ENCODE measurements at places on chromosomes 3 and 15.

GRCh38 chr3:39109086-39109485 lies 1.6 kb downstream of the TTC21A start:
- DNase-seq, result no peak

DNA sequence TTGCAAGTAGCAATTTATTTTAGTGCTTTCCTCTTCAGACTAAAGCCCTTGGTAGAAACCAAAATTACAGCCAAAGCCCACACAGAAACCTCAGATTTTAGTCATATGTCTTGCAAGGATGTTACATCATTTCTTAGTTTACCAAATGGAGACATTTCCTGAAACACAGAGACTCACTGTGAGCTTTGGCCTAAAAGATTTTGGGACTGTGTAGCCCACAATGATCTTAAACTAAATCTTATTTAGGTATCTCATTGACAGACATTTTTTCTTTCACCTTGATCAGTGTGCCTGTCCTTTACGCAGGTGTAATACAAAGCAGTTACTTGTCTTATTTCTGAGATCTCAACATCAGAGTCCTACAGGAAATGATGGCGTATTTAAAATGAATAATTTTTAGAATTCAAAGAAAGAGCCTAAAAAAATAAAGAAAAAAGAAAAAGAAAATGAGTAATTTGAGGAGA lies 27.8 kb upstream of the AP4E1 start:
- no peak for DNase-seq

DNA sequence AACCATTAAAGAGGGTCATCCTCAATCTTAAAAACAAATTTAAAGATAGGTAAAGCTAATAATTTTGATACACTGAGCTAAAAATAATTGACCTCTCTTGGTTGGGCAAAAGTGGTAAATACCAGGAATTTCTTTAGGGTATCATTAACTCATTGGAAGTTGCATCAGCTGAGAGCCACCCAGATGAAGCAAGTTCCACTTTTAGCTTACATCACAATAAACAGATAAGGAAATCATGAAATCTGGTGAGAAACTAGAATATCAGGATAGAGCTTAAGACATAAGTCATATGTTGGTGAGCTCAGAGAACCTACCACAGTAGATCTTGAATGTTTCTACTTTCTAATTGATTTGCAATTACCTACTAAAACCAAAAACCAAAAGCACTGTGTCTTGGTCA lies 97.4 kb upstream of the SLC2A2 start:
- no peak for DNase-seq

- no peak for DNase-seq
Measured at GRCh38 chr3:139110072-139110830, 65.6 kb upstream of the PRR23C start.
